ENCODE measurements at places on chromosomes 5 and 9.

- no peak for DNase-seq
Observed at GRCh38 chr9:108163321-108164005, 673.9 kb upstream of the KLF4 start.

DNA sequence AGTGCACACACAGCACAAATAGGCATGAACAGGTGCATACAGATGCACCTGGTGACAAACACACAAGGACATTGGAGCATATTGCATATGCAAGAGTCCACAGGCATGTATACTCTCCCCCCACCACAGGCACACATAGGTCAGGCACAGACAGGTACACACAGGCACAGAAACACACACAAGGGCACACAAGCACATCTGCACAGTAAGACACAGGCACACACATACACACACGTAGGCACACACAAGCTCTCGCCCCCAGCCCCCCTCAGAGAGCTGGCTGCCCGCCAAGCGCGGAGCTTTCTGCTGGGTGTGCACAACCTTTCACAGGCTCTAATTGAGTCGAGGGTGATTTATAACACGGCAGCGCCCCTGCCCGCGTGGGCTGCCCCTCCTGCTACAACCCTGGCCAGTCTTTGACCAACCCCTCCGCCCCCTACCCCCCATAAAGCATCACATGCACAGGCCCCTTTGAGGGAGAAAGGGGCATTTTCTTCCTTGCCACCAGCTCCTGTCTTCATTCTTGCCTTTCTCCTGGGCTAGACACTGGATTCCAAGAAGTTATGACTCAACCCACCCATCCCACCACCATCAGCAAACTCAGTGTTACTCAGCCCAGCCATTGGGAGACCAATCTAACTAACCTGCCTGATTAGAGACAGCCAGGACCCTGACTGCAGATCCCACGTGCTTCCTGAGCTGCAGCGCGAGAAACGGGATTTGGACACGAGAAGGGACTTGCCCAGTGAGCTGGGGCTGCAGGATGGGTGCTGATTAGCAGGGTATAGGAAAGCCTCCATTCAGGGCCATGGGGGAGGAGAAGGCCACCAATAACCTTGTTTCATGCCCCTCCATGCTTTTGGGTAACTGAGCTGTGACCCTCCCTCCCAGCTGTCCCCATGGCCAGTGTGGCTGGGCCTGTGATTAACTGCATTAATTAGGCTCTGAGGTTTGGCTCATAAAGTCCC, 42.8 kb upstream of the PSD2 start:
- no peak for DNase-seq

DNA sequence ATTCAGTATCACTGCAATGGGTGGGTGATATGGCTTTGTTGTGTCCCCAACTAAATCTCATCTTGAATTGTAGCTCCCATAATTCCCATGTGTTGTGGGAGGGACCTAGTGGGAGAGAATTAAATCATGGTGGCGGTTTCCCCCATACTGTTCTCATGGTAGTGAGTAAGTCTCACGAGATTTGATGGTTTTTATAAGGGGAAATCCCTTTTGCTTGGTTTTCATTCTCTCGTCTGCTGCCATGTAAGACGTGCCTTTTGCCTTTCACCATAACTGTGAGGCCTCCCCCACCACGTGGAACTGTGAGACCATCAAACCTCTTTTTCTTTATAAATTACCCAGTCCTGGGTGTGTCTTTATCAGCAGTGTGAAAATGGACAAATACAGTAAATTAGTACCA, 9.5 kb upstream of the NANS start:
- DNase-seq, result no peak

DNA sequence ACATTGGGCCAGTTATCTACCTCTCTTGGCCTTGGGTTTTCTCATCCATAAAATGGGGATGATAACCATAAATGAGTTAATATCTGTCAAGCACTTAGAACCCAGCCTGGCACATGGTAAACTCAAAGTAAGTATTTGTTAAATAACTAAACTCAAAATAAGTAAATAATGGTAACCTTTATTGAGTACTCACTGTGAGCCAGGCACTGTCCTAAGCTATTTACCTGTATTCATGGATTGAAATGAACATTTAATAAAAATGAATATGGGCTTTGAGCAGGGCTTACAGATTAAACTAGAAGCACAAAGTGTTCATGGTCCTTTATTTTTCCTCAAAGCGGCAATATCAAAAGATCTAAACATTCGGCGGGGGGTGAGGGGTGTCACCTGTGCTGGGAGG, 16.7 kb downstream of the CORO2A start:
- DNase-seq, result no peak

GRCh38 chr9:16303506-16303905, 567.0 kb downstream of the BNC2 start:
- no peak for DNase-seq

- DNase-seq, result no peak
Observed at GRCh38 chr5:171771856-171772255, 13.8 kb upstream of the SMIM23 start.

- DNase-seq, result no peak
Observed at GRCh38 chr5:43152946-43153345, 32.2 kb downstream of the ZNF131 start.

DNA sequence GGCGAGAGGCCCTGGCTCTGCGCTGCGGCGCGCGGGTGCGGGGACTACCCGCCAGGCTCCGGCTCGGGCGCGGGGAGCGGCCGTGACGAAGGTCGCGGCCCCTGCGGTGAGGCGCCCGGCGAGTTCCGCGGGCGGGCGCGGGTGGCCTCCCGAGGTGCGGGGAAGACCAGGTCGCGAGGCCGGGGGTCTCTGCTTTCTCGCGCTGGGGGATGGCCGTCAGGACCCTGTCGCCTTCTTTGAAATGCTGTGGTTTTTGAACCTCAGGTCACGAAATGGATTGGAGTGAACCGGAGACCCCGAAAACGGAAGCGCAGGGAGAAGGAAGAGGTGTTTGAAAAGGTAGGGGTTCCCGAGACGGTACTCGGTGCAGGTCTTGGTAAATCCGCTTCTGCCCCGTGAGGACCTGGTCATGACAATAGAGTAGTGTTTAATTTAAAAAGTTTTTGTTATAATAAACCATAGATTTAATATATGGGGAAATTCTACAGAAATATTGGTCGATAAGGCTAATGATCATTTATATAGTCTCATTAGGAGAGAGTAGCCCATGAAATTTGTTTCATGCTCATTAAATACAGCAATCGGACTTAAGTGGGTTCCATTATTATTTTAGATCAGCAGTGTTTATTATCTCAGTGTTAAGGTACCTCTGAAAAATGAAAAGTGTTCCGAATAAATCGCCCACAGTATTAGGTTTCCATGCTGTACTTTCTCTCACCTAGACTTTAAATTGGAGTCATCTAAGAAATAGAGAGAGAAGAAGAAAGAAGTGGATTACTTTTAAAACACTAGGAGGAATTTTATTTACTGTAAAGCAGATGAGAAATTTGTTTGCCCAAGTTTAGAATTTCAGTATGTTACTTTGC, 279.0 kb downstream of the AOPEP start:
- no peak for DNase-seq

DNA sequence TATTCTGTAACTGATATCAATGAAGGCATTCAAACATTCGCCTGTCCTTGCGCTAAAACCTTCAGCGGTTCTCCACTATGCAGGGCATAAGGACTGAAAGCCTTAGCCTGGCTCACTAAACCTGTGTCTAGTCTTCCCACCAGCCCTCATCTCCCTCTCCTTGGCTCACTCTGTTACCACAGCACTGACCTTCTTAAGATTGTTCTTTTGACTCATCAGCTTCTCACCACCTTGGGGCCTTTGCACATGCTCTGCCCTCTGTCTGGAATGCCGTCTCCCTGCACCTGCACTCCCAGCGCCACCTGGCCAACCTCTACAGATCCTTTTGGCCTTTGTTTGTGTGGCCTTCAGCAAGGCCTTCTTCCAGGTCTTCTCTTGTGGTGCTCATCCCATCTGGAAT, 131.8 kb upstream of the IER5L start:
- DNase-seq, result no peak

- DNase-seq, result no peak
Observed at GRCh38 chr9:99049641-99050040, 55.3 kb upstream of the TGFBR1 start.

DNA sequence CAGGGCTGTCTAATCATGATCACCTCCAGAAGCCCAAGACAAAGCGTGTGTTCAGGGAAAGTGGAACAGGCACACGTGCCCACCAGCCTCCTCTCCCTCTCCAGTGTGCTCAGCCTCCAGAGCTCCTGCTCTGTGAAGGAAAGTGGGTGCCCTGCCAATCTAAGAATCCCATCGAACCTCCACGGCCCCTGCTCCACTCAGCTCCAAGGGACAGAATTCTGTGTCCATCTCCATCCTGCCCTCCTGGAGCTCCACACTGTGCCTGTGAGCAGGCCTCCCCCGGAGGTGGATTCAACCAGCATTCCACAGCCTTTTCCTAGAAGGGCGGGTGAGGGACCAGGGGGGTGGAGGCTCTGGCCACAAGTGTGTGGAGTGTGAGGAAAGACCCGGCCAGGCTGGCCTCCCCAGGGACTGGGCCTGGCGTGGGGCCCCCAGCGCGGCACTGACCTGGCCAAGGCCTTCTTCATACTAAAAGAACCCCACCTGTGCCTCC, 6.0 kb downstream of the EEIG1 start:
- DNase-seq, result no peak

- no peak for DNase-seq
Observed at GRCh38 chr9:116945817-116946216, 258.7 kb downstream of the TRIM32 start.

- DNase-seq, result peak; percentile 22
Observed at GRCh38 chr5:13553896-13554295, 390.6 kb downstream of the DNAH5 start.

DNA sequence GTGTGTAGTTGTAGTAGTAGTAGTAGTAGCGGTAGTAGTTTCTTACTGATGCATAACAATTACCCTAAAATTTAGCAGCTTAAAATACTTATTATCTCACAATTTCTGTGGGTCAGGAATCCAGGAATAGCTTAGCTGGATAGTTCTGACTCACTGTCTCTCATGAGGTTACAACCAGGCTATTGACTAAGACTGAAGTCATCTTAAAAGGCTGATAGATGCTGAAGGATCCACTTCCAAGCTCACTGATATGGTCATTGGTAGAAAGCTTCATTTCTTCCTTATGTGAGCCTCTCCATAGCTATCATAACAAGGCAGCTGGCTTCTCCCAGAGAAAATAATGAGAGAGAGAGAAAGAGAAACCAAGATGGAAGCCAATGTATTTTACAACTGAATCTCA, 147.5 kb upstream of the FBXL17 start:
- DNase-seq, result no peak

DNA sequence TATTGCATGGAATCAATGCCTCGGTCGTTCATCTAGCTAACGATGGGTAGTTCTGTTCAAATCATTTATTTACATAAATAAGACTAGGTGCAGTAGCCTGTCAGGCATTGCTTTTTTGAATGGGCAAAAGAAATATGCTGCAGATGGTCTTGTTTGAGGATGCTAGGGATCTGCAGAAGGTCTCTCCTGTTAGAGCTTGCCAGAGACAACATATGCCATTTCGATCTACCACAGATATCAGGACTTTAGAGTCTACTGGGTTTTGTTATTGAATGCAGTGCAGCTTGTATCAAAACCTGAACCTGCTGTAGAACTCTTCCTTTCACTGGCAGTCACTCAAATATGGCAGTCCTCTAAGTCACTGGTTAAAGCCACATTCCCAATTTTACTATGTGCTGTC, 381.1 kb upstream of the CDH10 start:
- DNase-seq, result no peak

DNA sequence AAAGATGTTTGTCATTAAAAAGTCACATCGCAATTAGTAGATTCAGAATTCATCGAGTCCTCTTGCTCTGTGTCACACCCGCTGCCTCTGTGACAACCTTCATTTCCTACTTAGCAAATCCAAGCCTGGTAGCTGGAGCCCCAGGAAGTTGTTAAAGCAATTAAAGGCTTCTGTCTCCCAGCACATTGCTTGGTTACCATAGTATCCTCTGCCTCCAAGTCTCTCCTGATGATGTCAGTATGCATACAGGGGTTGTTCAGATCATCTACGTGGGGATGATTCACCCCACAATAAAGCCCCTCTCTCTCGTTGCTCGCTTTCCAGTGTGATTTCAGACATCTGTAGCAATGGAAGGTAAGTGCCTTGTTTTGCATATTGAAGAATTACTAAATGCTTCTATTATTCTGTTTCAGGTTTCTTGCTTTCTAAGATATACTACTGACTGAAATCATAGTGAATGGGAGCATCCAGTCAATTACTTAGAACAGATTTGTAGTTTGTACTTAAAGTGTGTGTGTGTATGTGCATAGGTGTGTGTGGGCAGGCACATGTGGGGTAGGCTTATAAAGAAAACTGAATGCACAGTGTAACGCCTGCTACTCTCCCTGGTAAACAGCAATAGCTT, 52.9 kb downstream of the PAM start:
- DNase-seq, result no peak

DNA sequence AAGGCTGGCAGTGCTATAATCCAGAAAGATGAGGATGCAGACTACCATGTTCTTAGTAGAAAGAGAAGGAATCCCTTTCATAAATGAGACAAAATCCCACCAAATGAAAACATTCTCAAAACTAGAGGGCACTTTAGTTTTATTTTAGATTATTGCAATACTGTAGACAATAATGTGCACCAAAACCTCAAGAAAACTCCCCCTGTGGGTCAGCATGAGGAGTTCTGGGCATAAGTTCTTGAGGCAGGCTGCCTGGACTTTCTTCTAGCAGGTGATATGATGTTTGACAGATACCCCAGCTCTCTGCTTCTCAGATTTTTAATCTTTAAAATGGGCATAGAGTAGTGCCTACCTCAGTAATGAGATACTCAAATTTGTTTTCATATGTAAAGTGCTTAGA, 196.3 kb upstream of the CTNND2 start:
- DNase-seq, result no peak

GRCh38 chr5:172106511-172107356, 81.3 kb downstream of the STK10 start:
- peak; percentile 70 for DNase-seq

DNA sequence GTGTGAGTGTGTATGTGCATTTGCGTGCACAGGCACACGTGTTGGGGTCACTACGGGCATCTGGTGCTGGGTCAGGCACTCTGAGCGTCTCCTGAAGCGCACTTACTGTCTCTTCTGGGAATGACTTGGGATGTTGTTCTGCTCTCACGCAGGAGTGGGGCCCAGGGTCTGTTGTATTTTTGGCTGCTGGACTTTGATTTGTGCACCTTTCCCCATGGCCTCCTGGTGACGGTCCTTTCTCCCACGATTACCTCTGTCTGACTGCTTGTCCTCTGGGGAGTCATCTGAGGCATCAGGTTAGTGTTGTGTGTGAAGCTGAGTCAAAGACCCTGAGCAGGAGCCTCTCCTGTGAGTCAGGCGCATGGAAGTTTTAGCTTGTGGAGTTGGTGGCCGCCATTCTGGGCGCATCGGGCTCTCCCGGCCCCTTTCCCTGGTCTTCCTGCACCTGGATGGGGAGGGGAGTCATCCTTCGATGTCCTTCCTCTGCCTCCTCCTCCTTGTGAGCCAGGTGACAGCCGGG, 62.1 kb downstream of the RXRA start:
- no peak for DNase-seq

DNA sequence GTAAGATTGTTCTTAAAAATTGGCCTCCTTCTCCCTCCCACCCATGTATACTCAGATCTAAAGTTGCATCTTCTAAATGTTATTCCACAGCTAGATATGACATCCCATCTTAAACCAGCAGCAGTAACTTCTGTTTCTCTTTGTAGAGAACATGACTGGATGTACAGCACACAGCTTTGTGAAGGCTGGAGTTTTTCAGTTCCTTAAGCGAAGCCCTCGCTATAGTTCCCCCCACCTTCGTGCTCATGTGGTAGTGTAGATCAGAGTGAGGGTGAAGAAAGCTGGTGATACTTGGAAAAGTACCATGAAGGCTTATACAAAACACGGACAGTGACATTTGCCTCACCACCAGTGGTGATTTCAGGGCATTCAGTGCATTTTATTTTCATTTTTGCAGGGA, 137.5 kb downstream of the MAT2B start:
- DNase-seq, result no peak

- DNase-seq, result no peak
Observed at GRCh38 chr5:133114166-133114932, 62.5 kb downstream of the HSPA4 start.

Measured in HuH-7 (cell line).